ENCODE measurements at places on chromosomes 7 and 10.
A peak's percentile ranks its signal among the peaks of the same experiment; 100 is the strongest.

DNA sequence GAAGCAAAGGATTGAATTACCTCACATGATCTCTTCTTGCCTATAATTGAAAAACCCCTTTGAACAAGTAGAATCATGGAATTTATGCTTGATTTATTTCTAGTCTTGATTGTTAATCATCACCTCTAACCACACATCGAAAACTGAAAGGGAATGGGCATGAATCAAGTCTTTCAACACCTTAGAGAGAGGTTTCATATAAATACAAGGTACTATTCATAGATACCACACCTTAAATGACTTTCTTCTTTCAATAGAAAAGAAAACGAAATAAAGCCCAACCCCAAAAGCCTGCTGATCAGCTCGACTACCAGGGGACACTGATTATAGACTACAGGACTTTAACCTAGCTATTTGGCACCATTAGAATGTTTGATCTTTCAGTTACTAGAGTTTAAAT, 128.6 kb upstream of the PTPRZ1 start:
- H3K27me3 ChIP-seq, result no peaks in the 10 kb centered on the region
- no peak overlapping the region for H3K4me3 ChIP-seq
- H3K4me1 ChIP-seq, result no peaks in the 10 kb centered on the region
- no peak for DNase-seq
- no peaks in the 10 kb centered on the region for H3K36me3 ChIP-seq

- H3K4me3 ChIP-seq, result no peak overlapping the region
- H3K4me1 ChIP-seq, result no peaks in the 10 kb centered on the region
- H3K27me3 ChIP-seq, result no peaks in the 10 kb centered on the region
- DNase-seq, result no peak
Observed at GRCh38 chr10:2509081-2509531, 558.2 kb upstream of the PFKP start.

DNA sequence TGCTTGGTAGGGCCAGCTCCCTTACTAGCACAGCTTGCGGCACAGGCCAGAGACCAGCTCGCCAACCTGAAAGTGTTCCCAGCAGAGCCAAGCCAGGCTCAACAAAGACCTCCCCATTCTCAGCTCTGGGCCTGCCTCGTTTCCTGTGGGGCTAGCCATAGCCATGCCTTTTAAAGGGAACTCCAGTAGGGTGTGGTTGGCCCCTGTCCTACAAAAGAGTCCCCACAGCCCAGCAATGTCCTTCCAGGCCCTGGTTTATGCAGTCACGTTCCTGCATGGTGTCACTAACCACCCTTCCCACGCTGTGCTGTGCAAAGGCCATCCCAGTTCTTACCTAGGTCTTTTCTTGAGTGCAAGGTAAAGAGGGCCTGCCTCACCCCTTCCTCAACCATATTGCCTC, 87.8 kb upstream of the LRRC4 start:
- peaks cover 15% of the 10 kb centered on the region for H3K27me3 ChIP-seq
- DNase-seq, result no peak
- H3K4me1 ChIP-seq, result no peaks in the 10 kb centered on the region
- H3K4me3 ChIP-seq, result no peak overlapping the region

GRCh38 chr10:127922206-127922605, 15.3 kb downstream of the PTPRE start:
- peak overlapping the region; percentile 48 for H3K27ac ChIP-seq
- H3K27me3 ChIP-seq, result no peaks in the 10 kb centered on the region
- H3K4me3 ChIP-seq, result no peak overlapping the region
- no peaks in the 10 kb centered on the region for H3K4me1 ChIP-seq
- no peaks in the 10 kb centered on the region for H3K36me3 ChIP-seq
- no peak for DNase-seq

- no peaks in the 10 kb centered on the region for H3K27me3 ChIP-seq
- no peaks in the 10 kb centered on the region for H3K36me3 ChIP-seq
- H3K27ac ChIP-seq, result no peak overlapping the region
- H3K4me1 ChIP-seq, result no peaks in the 10 kb centered on the region
Observed at GRCh38 chr7:131235489-131236317, 92.0 kb upstream of the MKLN1 start.

GRCh38 chr7:112160130-112160770, 45.9 kb downstream of the DOCK4 start:
- no peak overlapping the region for H3K4me3 ChIP-seq
- no peak overlapping the region for H3K27ac ChIP-seq
- no peak for DNase-seq
- no peaks in the 10 kb centered on the region for H3K4me1 ChIP-seq
- no peaks in the 10 kb centered on the region for H3K36me3 ChIP-seq
- no peaks in the 10 kb centered on the region for H3K27me3 ChIP-seq

DNA sequence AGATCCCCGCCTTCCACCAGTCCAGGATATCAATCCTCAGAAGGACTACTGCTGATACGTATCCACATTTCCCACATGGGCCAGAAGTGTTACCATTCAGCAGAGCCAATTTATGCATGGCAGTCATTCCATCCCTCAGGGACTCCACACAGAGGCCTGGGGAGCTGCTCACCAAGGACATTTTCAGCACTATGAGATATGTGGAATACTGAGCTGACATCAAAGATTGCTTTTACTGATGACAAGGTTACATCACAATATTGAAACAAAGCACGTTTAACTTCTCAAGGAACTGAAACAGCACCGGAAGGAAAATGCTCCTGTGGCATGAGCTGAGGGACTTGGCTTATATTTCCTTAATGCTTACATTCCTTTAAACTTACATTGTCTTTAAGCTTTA, 335.1 kb downstream of the BMPER start:
- H3K4me3 ChIP-seq, result no peak overlapping the region
- H3K27me3 ChIP-seq, result no peaks in the 10 kb centered on the region
- DNase-seq, result no peak
- H3K4me1 ChIP-seq, result no peaks in the 10 kb centered on the region
- H3K36me3 ChIP-seq, result no peaks in the 10 kb centered on the region

- peaks cover 11% of the 10 kb centered on the region for H3K4me1 ChIP-seq
- H3K27ac ChIP-seq, result no peak overlapping the region
- H3K4me3 ChIP-seq, result no peak overlapping the region
- no peaks in the 10 kb centered on the region for H3K36me3 ChIP-seq
- DNase-seq, result no peak
Observed at GRCh38 chr7:35874886-35875285, 74.0 kb downstream of the SEPTIN7 start.

GRCh38 chr7:156656598-156656997, 16.0 kb downstream of the RNF32 start:
- no peaks in the 10 kb centered on the region for H3K36me3 ChIP-seq
- DNase-seq, result no peak
- H3K4me1 ChIP-seq, result no peaks in the 10 kb centered on the region
- H3K27me3 ChIP-seq, result peaks cover 10% of the 10 kb centered on the region
- H3K27ac ChIP-seq, result no peak overlapping the region

Measured in transverse colon (tissue), 4 donors.